Stimulated activated CD4-positive, alpha-beta T cell treated with anti-CD3 and anti-CD28 coated beads, Interleukin-2, amount 100 ng/mL, for 4 hours (primary cell): ENCODE measurements at places on chromosomes 11 and 22.

DNA sequence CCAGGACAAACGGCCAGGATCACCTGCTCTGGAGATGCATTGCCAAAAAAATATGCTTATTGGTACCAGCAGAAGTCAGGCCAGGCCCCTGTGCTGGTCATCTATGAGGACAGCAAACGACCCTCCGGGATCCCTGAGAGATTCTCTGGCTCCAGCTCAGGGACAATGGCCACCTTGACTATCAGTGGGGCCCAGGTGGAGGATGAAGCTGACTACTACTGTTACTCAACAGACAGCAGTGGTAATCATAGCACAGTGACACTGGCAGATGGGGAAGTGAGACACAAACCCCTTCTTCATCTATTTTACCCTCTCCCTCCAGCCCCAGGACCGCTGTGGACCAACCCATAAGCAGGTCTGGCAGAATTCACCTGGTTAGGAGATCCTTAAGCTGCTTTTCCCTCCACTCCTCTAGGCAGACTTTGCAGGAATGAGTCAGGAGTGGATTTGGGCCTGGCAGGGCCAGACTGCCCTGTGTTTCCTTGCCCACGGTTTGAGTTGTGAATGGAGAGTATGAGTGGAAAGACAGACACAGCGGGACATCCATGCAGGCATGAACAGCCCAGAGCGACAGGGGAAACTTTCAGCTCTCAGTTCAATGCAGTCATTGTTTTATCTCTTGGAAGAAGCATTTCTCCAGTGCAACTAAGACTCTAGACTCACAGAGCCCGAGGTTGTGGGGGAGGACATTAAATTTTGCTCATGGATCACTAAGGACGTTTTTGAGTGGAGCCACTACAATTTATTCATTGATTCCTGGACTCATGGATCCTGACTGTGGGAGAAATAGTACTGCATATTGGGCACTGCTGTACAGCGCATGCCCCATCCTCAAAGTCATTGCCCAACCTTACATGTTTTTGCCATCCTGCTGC lies 75.3 kb upstream of the IGLL5 start:
- no peak for DNase-seq

DNA sequence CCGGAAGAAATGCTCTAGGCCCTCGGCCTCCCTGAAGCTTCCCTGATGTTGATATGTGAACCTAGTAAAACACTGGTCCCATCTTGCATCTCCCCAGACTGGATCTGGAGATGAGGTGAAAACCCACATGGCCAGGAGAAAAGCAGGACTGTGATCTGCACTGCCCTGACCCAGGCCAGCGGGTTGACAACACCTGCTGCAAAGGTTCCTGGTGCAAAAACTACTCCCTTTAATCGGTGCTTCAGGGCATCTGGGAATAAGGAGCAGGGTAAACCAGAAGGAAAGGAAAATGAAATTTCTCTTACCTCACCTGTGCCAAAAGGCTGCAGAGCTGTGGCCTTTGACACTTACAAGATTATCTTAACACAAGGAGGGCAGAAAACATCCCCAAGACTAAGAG lies 30.6 kb downstream of the PACSIN2 start:
- DNase-seq, result no peak

GRCh38 chr22:32024796-32025195 lies 18.3 kb upstream of the SLC5A1 start:
- no peak for DNase-seq

DNA sequence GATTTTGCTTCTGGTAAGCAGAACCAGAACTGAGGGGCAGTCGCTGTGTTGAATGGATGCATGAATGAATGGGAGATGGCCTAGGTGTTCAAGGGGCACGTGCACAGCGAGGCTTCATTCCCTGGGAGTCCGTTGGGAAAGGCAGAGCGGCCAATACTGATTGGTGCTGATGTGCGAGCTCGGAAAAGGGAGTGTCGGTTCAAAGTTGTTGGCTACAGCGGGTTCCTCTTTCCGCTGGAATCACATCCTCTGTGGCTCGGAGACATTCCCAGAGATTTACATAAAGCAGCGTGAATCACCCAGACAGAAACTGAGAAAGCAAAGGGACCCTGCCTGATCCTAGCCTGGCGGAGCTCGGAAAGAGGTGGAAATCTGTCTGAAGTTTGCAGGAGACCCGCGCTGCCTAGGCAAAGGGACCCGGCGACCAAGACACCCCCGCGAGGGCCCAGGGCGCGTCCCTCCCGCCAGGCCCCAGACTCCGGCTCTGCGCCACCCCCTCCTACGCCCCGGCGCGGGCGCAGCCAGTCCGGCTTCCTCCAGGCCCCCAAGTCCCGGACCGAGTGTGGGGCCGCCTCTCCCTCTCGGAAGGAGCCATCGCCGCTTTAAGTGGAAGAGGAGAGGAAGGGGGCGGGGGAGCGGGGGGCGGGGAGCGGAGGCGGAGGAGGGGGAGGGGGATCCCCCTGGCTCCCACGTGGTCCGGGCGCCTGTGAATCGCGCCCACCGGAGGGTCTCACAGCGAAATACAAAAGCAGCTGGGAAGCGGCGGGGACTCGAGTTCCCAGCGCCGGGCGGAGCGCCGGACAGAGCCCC lies at the start of gene FJX1:
TSS of gene FJX1 (plus strand) at position 774 of the 810 bp plus-strand sequence. CDS start 177 bp downstream, outside the sequence.
- DNase-seq, result peak; percentile 39

- no peak for DNase-seq
Measured at GRCh38 chr22:19440411-19441195, 6.9 kb downstream of the C22orf39 start.
